WTC11 (cell line): ENCODE measurements at places on chromosomes 2 and 18.

- DNase-seq = no peak
Measured at GRCh38 chr2:96800061-96801004, 15.7 kb upstream of the CNNM3 start.

GRCh38 chr18:22177327-22177871 lies 8.0 kb downstream of the GATA6 start:
- no peak for DNase-seq

- no peak for DNase-seq
Measured at GRCh38 chr2:73850009-73850408, 21.2 kb downstream of the STAMBP start.

DNA sequence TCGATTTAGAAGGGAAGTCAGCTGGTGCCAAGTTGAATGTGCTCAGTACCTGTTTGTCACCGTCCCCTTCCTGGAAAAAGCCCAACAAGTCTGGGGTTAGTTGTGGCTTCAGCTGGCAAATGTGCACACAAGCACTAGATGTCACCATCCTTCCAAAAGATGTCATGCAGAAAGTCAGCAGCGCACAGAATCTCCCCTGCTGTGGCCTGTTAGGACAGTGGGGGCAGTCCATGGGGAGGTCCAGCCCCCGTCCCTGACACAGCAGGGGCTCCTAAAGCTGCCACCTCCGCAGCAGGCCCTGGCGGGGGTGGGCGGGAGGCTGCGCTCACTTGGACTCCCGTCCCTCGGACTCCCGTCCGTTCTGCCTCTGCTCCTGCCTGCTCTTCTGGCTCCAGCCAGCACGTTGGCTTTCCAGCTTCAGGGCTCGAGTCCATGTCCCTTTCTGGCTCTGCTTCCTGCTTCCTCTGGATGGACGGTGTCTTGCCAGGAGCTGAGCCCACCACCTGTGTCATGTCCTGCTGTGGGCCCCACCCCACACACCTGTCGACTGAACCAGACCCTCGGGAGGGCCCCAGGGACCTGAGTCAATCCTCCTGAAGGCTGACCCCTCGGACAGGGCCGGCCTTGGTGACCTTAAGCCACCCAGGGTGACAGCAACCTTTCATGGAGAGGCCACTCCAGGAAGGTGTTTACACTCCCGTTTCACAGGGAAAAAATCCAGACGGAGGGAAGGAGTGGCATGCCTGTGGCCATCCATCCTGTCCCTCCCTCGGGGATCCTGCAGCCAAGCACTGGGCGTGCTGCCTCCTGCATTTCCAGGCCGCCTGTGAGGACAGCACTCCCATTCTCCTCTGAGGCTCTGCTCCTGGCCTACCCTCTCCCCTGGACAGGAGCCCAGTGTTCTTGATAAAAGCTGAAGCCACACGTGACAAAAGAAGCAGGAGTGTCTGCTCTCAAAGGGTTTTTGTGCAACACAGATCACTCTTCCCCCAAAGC lies 8.5 kb downstream of the RAB17 start:
- DNase-seq = no peak

DNA sequence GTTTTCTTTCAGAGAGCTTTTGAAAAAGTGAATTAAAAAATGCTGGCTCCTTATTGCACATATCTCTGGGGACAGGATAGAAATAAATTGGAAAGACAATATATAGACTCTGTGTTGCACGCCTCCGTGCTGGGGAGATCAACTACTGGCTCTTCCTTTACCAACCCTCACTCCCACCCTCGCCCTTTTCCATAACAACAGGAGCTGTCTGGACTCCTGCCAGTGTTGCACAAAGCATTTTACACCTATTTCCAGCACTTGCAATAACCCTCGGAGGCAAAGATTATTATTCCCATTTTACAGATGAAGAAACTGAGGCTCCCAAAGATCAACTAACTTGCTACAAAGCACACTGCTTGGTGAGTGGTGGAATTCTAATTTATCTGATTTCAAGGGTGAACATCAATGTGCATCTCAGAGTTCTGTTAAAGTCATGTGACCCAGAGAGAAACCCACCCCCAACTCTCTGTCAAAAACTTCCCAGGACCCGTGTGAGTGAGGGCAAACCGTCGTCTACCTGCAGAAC lies 4.2 kb downstream of the CREG2 start:
- no peak for DNase-seq
